ENCODE measurements at places on chromosomes 1 and 21.

- DNase-seq: no peak
Measured at GRCh38 chr1:248631354-248632008, 3.4 kb downstream of the OR2T11 start.

DNA sequence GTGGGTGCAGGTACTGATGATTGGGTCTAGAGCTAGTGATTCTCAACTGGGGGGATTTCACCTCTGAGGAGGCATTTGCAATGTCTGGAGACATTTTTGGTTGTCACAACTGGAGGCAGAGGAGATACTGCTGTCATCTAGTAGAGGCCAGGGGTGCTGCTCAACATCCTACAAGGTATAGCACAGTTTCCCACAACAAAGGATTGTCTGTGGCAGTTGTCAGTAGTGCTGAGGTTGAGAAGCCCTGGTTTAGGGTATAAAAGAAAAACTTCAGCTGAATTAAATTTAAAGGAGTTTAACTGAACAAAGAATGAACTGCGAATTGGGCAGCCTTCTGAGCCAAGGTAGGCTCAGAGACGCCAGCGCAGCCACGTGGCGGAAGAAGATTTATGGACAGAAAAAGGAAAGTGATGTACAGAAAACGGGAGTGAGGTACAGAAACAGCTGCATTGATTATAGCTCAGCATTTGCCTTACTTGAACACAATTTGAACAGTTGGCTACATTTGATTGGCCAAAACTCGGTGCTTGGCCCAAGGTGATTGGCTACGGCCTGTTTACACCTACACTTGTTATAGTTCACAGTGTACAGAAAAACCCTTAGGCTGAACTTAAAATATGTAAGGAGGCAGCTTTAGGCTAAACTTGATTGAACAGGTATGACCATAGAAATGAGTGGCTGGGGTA is 40.4 kb downstream of the MPZL1 start:
- DNase-seq: no peak

GRCh38 chr1:156648951-156649350 is 7.0 kb downstream of the BCAN start:
- DNase-seq: no peak

GRCh38 chr1:220894025-220894923 is 15.0 kb downstream of the HLX start:
- DNase-seq: no peak

DNA sequence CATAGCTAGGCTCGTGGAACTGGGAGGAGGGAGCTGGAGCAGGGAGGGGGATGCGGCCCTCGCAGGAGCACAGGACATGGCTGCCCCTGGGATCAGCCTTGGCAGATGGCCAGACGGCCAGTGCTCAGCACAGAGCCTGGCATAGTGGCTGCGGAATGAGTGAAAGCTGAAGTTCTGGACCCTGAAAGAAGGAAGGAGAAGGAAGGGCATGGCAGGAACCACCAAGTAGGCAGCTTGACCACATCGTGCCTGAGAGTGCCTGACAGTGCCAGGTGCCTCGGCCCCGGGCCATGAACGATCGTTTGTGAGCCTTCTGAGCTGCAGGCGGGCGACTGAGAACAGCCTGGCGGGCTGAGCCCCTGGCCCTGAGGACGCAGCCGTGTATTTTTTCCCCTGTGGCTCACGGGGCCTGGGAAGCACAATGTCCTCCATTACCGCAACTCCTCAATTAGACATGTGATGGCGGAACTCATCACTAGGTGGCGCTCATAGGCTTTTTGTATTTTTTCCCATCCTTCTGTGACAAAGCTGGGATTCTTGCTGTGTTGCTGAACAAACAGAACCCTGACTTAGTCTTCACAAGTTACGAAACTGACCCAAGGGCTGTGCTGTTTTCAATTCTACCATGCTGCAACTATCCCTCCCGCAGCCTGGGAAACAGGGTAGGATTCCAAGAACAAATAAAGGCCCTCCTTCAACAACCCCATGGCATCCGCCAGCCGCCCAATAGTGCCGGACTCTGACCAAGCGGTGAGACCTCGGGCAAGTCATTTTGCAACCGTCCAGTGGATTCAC is 29.9 kb upstream of the TMEM61 start:
- no peak for DNase-seq

DNA sequence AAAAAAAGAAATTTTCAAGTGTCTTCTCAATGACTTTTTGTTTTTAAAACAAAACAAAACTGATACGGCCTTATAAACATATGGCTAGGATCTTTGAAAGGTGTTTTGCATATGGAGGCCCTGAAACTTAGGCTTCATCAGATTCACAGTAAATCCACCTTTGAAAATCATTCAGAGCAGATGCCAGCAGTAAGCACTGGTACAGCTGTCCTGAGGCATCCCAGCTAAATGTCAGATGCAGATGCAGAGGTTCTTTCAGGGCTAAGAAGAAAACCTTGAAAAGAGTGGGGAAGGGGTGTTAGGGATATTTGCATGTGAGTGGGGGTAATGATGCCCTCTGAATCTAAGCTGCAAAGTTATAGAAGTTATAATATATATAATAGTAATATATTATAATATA is 56.2 kb upstream of the GNG12 start:
- DNase-seq: no peak

DNA sequence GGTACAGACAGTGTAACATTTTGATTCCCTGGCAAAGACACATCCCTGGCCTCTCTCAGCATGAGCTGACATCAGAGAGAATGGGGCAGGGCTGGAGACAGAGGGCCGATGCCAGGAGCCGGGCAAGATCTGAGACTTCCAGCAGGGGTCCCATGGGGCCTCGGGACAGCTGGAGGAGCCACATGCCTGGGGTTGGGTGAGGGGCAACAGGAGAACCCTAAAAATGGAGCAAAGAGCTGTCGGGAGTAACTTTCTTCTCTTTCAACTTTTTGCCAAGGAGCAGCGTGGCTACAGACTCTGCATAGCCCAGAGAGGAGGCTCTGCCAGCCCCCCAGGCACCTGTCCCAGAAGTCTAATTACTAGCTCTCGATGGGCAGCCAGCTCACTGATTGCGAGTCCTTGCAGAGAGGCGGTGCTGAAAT is 130.8 kb downstream of the LACTBL1 start:
- no peak for DNase-seq

GRCh38 chr21:41691205-41692184 is 75.4 kb downstream of the RIPK4 start:
- DNase-seq: no peak

DNA sequence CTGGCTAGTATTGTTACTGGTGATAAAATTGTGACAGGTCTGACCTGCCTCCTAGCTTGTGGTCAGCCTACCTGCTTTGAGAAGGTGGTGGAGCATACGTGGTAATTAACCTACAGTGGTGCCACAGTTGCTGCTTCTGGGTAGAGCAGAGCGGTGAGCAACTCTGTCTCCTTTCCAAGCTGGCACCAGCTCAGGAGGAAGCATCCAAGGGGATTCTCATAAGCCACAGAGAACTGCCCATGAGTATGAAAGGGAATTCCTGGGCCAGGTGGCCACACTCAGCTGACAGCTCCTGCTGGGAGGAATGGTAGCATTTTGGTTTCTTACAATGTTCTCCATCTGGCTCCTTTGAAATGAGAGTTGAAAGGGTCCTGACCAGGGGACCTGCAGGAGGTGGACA is 39.4 kb downstream of the ATP2B4 start:
- no peak for DNase-seq

- no peak for DNase-seq
Measured at GRCh38 chr1:13675151-13675651, 24.8 kb upstream of the PRDM2 start.

- DNase-seq: no peak
Measured at GRCh38 chr1:53979712-53980450, 33.7 kb downstream of the LRRC42 start.

DNA sequence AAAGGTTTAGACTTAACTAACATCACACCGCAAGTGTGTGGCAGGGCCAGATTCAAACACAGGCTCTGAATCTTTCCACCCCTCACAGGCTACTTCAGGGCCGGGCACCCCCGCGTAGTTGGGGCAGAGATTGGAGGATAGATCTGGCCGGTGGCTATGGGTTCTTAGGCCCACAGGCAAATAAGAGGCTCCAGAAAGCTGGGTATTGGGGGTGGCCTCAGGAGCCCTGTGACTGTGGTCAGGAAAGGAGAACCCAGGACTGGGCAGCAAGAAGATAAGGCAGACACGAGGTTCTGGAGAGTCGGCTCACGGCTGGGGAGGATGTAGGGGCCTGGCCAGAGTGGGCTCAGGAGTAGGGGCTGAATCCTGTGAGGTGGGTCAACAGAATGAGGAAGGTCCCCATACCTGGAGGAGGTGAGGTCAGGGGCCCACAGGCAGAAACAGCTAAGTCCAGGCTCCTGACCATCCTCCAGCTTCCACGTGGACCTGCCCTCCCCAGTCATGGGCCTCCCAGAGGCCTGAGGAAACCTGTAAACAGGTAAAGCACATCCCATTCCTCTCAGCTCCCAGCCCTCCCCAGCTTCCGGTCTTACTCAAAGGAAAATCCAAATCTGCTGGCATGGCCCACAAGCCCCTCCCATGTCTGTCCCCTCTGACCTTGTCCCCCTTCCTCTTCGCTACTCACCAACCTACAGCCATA is 306.2 kb downstream of the MATN1 start:
- DNase-seq: no peak

DNA sequence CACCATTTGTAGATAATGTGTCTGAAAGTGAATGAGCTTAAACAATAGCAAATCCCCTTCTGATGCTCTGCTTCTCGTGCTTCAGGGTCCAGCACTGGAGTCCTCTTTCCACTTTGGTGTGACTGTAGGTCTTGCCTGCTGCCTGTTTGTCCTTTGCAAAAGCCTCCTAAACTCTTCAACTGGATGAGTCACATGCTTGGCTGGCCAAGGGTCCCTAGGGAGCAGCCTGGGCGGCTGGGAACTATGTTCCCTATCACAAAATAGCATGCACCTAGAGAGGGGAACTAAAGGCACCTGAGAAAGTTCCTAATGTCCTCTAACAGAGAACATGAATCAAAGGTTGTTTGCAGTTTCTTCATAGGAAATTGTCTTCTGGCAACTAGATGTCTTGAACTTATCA is 607.2 kb upstream of the PLXNA2 start:
- no peak for DNase-seq

- no peak for DNase-seq
Measured at GRCh38 chr1:199041173-199041914, 402.5 kb downstream of the PTPRC start.

DNA sequence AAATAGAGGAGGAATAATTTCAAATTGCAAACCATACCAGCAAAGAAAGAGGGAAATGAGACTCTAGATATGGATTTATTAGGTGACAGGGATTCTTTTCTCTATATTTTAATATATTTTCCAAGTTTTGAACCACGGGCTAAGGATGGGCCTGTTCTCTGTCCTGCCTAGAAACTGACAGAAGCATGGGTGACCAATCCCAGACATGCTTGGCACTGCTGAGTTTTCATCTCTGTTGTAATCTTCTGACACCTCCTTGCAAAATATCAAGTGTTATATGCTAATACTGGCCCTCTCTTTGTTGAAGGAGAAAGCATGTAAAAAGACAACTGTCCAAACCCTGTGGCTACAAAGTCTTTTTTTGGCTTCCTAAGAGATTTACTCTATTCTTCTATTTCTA is 774 bp upstream of the ANGPTL7 start:
- no peak for DNase-seq

DNA sequence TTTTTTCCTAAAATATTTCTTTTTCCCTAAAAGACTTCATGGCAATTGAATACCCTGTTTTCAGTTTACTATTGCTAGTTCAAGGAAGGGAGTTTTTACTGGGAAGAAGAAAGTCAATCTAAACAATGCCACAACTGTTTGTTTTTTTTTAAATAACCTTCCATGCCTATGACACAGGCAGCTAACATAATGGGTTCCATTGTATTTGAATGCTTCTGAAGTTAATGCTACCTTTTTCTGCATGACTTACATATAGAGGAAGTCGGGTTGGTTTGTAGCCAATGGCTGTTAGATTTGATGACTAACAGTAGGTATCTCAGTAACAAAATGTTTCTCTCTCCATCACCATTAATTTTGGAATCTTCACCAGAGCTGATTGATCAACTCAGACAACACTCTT is 134.0 kb downstream of the KIF26B start:
- no peak for DNase-seq

- no peak for DNase-seq
Measured at GRCh38 chr1:208540724-208541123, 296.5 kb upstream of the PLXNA2 start.

DNA sequence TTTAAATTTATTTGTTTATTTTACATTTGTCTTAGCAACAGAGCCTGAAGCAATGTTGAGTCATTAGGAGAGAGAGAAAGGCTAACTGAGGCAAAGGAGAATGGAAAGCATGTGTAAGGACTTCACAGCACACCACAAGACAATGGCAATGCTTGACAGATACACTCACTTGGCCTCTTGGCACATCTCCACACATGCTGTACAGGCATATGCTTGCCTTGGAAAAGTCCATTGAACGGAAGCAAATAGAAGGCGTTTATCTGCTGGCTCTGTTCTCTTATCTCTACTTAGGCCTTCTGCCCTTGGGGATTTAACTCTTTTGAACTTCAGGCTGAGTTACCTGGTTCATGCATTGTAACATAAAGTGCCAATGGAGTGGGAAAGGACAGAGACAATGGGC is 262.2 kb upstream of the POU3F1 start:
- no peak for DNase-seq

Data from stimulated activated CD4-positive, alpha-beta T cell treated with anti-CD3 and anti-CD28 coated beads, Interleukin-15, amount 100 ng/mL, for 1 hour (primary cell).